ENCODE measurements at places on chromosomes 11 and 22. TPM values are rescaled to one million over a fixed set of nuclear protein-coding genes. Genes with fewer than 3 reads are reported as not detected.

ZNF214 gene
- 9.9 TPM for total RNA-seq

TMA7B gene
- total RNA-seq: not detected

CSF2RB gene
- 0.44 TPM for total RNA-seq

DPP3 gene
- total RNA-seq: 40.1 TPM

POU2AF1 gene
- total RNA-seq: not detected

SLC5A1 gene
- total RNA-seq: not detected
